Activated T-cell treated with anti-CD3 and anti-CD28 coated beads, Interleukin-2, amount 50 U/mL, for 4 hours (primary cell): ENCODE measurements at places on chromosomes 3 and 15. TPM values are rescaled to one million over a fixed set of nuclear protein-coding genes. Genes with fewer than 3 reads are reported as not detected.

DNA sequence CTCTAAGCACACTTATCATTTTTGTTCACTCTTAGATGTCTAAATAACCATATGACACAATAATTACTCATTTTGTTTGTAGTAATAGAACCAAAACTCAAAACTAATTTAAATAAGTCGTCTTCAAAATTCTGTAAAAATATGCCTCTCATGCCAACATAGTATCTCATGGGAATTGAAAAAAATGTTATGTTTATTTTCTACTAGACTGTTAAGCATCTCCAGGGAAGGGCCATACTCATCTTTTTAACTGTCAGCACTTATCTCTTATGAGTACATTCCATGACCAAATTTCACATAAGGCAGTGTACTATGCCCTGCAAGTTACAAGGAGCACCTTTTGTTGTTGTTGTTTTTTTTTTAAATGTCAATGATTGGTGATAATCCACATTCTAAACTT, 18.3 kb upstream of the USF3 start:
- DNase-seq: no peak

DNA sequence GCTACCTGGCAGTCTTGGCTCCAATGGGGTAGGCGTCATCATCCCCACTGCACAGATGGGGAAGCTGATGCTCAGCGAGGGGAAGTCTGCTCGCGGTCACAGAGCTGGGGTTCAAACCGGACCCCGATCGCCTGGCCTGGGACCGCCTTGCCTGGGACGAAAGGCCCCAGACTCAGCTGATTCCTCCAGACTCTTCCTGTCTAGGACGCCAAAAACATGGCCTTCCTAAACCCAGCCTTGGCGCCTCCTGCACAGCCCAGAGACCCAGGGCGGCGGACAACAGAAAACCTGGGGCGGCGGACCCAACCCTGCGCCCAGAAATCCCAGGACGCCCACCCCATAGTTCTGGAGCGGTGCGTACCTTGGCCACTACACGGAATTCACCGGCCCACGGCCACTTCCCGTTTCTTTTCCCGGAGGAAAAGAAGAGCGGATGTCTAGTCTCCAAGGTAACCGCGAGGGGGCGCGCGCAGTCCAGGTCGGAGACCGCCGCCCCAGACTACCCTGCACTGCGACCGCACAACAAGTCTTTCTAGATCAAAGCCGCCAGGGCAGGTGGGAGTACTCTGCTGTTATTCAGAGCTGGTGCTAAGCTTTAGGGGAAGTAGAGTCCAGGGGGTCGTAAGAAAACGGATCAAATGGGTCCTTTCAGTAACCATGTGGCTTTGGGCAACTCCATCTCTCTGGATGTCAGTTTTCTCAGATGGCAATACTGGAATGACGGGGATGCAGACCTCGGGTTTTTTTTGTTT, 4.9 kb upstream of the IL17RD start:
- DNase-seq: peak; percentile 57

GRCh38 chr3:57086201-57086600, 25.7 kb downstream of the SPATA12 start:
- no peak for DNase-seq

GRCh38 chr3:23945913-23946687, 1.0 kb downstream of the NR1D2 start:
- peak; percentile 98 for DNase-seq

Gene ATP6V1A
- total RNA-seq: 38.9 TPM
